ENCODE measurements at places on chromosomes 3 and 15. TPM values are rescaled to one million over a fixed set of nuclear protein-coding genes. Genes with fewer than 3 reads are reported as not detected.

ERC2 gene
- total RNA-seq = 0.15 TPM

CAMK2N2 gene
- not detected for total RNA-seq

DNA sequence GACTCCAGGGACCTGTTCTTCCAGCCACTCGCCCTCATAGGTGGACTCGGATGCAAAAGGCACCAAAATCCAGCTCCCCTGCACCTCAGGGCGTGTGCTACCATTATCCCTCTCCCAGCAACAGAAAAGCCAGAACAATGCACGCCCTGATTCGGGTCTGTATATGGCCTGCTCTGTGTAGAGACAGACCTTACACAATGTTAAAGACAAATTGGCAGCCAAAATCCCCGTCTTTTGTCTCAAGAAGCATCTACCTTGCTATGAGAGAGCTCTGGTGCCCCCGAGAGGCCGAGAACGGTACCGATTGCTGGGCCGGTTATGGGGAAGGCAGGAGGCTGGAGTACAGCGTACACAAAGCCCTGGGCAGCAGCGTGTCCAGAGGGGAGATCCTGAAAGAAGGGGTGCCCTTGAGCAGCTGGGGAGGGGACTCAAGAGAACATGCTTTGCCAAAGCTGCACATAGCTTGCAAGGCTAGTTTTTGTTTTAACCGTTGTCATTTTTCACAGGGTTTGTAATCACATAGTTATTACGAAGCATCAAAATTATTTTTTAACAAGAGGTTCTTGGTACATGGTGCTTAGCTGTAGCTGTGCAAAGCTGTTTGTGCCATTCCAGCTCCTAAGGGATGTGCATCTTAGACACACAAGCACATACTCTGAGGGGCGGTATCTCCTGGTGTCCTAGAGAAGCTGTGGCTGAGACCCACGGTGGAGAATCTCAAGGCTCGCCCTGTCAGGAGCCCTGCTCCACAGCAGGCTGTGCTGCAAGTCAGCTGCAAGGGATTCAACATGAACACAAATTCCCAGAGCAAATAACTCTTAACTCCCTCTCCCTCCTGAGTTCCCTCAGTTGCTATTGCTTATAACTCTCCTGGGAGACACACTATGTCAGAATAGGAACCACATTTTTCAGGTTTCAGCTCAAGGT is 461.5 kb upstream of the PPP2R3A start:
- H3K27ac ChIP-seq = no peak overlapping the region
- H3K36me3 ChIP-seq = no peaks in the 10 kb centered on the region
- H3K27me3 ChIP-seq = no peaks in the 10 kb centered on the region
- no peak overlapping the region for H3K4me3 ChIP-seq
- H3K4me1 ChIP-seq = no peaks in the 10 kb centered on the region

DNA sequence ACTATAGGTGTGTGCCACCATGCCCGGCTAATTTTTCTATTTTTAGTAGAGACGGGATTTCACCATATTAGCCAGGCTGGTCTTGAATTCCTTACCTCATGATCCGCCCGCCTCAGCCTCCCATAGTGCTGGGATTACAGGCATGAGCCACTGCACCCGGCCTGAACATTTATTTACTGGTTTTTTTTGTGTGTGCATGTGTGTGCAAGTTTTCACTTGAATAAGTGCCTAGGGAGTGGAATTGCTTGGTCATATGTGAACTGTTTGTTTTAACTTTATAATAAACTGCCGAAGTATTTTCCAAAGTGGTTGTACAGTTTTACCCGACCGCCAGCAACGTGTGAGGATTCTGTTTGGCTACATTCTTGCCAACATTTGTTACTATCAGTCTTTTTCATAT is 14.1 kb downstream of the BBS4 start:
- H3K4me3 ChIP-seq = no peak overlapping the region
- DNase-seq = no peak
- H3K4me1 ChIP-seq = no peaks in the 10 kb centered on the region
- no peaks in the 10 kb centered on the region for H3K27me3 ChIP-seq

DNA sequence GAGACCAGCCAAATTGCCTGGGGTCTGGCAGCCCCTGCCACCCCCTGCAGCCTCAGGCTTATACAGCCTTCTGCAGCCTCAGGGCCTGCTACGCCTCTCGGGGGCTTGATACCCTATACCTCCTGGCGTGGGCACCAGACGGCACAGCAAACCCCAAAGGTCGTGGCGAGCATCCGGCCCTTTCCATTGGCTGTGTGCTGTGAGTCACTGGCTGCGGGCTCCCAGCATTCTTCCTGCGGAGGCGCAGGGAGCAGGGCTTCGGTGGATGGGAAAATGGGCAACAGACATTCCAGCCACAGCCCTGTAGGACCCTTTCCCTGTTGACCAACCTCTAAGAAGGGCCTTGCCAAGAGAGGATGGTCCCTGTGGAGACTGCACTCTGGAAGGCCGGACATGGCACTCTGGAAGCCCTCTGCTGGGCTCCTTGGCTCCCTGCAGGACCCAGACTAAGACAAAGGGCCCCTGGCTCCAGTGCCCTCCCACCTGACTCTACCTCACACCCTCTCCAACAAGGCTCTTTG is 59.6 kb downstream of the ITGA11 start:
- H3K4me1 ChIP-seq = peaks cover 18% of the 10 kb centered on the region
- H3K27ac ChIP-seq = no peak overlapping the region
- H3K36me3 ChIP-seq = no peaks in the 10 kb centered on the region
- H3K27me3 ChIP-seq = no peaks in the 10 kb centered on the region
